ENCODE measurements at places on chromosomes 7 and 10. TPM values are rescaled to one million over a fixed set of nuclear protein-coding genes. Genes with fewer than 3 reads are reported as not detected.

ANKRD61 gene
- 2.1 TPM for polyA plus RNA-seq

TEX47 gene
- not detected for polyA plus RNA-seq

PFKP gene
- 178 TPM for polyA plus RNA-seq

IFIT1B gene
- not detected for polyA plus RNA-seq

H2BK1 gene
- not detected for polyA plus RNA-seq

PNLIPRP2 gene
- 0.30 TPM for polyA plus RNA-seq

ARMC3 gene
- 12.8 TPM for polyA plus RNA-seq

PHKG1 gene
- polyA plus RNA-seq = 14.4 TPM

DNA sequence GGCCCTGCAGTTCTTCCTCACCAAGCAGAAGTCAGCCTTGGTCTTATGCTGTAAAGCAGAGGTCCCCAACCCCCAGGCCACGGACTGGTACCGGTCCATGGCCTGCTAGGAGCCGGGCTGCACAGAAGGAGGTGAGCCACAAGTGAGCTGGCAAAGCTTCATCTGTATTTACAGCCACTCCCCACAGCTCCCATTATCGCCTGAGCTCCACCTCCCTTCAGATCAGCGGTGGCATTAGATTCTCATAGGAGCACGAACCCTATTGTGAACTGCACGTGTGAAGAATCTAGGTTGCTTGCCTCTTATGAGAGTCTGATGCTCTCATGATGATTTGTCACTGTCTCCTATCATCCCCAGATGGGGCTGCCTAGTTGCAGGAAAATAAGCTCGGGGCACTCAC is 87.6 kb upstream of the NEBL start:
- DNase-seq = no peak

DNA sequence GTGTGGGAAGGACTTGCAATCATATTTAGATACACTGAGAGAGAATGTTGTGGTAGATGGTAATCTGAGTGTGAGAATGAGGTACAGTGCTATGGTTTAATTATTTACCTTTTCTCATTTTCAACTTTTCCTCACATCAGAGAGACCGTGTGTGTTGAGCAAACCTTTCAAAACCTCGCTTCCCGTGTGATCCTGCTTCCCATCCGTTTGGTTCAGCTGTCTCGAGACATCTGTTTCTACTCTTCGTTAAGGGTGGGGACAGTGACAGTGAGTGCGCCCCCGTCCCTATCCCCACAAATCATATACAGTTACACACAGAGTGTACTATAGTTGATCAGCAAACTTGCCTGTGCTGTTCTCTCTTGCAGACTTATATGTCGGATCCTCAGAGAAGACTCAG is 33.0 kb upstream of the NOBOX start:
- DNase-seq = no peak

GRCh38 chr7:81574723-81575326 is 195.0 kb downstream of the HGF start:
- DNase-seq = no peak

DNA sequence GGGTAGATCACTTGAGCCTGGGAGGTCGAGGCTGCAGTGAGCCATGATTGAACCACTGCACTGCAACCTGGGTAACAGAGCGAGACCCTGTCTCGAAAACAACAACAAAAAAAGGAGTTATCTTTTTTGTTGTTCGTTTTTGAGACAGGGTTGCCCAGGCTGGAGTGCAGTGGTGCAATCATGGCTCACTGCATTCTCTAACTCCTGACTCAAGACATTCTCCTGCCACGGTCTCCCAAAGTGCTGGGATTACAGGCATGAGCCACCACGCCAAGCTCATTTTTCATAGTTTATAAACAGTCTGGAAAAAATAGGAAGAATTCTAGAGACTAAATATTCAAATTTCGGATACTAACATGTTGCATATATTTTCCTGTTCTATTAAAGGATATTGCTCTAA is 29.4 kb downstream of the SFXN4 start:
- DNase-seq = no peak

- no peak for DNase-seq
These were observed 212.7 kb downstream of the ADK start for GRCh38 chr10:74363727-74364126.

GRCh38 chr7:41189866-41190265 is 513.0 kb downstream of the INHBA start:
- no peak for DNase-seq

- no peak for DNase-seq
These were observed 254.8 kb downstream of the HTR7 start for GRCh38 chr10:90602862-90603610.

GRCh38 chr7:50768485-50769474 is 13.9 kb downstream of the GRB10 start:
- DNase-seq = no peak

DNA sequence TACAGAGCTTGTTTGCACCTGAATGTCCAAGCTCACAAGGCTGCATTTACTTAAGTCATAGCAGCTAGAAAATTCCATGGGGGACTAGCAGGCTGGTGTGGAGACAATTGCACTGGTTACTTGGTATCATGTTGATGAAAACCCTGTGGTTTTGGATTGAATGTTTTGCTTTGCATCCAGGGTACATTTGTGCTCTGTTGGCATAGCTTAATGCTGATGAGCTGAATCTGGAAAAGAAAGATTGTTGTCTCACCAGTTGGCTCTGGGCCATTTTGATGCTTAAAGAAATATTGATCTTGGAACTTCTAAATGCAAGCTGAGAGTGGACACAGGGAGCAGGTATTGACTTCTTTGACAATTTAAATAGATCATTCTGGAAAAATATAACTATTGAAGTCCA is 122.5 kb upstream of the MBL2 start:
- DNase-seq = no peak

GRCh38 chr10:44295644-44296241 is 89.2 kb downstream of the CXCL12 start:
- no peak for DNase-seq

DNA sequence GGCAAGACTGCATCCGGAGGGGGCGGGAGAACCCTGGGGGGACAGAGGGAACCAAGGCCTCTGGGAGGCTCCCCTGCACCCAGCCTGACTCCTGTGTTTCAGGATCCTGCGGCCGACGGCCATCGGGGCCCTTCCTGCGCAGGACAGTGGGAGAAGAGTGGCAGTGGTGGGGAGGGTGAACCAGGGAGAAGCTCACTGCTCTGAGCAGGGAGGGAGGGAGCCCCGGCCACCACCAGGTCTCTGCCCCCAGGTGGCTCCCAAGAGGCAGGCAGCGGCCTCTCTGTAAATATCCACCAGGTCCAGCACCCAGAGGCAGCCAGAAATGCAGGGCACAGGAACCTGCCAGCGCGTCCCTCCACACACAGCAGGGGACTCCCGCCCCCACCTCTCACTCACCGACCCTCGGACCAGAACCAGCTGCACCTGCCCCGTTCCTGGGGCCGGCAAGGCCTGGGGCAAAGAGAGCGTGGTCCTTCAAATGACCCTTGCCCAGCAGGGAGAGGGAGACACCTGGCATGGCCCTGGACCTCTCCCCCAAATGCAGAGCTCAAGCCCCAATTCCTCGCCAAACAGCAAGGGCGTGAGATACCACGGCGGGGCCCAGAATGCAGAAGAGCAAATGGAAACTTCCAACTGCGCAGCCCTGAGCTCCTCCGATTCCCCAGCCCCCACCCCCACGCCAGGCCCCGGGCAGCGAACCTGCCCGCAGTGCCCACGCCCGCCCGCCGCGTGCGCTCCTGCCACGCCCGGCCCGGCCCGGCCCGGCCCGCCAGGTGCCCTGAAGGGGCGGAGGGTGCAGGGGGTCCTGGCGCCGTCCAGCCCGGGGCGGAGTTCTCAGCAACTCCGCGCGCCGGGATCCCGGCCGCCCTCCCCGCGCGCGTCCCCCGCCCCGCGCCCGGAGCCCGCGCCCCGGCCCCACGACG is 805 bp downstream of the RASGEF1A start:
- DNase-seq = no peak

GRCh38 chr7:81330108-81330507 is 411.3 kb upstream of the SEMA3C start:
- DNase-seq = no peak

DNA sequence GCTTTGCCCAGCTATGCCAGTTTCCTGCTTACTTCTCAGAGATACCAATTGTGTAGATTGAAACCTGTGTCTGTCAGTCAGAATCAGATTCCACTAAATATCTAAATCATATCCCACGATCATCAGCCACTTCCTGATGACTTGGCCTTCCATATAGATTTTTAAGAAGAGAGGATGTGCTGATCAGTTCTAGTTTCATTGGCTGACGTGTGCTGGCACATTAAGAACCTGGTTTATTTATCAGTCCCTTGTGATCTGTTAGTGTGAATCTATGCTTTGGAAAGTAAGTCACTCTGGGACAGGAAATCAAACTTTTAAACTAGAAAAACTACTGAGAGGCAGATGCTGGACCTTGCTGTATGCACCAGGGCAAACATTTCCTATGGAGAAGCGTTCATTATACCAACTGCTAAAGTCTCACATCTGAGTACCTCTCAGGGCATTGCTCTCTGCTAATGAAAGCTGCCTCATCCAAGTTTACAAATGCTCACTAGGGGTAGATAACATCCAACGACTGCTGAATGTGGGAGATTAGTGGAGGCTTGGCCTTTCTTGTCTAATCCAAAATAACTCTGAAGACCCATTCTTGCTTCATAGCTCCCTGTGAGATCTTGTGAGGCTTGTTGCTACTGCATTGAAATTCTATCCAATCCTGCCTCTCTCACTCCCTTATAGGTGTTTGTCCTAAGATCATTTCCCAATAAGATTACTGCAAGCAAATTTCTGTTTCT is 109.1 kb downstream of the ARL4A start:
- DNase-seq = peak; percentile 22

Measured in spinal cord (tissue), 10 donors.